ENCODE measurements at places on chromosomes 16 and 17. TPM values are rescaled to one million over a fixed set of nuclear protein-coding genes. Genes with fewer than 3 reads are reported as not detected.

- no peak for DNase-seq
These were observed 89.3 kb downstream of the SDR42E1 start for GRCh38 chr16:81921843-81922584.

- DNase-seq, result no peak
These were observed 57.3 kb downstream of the COG7 start for GRCh38 chr16:23395732-23396131.

DNA sequence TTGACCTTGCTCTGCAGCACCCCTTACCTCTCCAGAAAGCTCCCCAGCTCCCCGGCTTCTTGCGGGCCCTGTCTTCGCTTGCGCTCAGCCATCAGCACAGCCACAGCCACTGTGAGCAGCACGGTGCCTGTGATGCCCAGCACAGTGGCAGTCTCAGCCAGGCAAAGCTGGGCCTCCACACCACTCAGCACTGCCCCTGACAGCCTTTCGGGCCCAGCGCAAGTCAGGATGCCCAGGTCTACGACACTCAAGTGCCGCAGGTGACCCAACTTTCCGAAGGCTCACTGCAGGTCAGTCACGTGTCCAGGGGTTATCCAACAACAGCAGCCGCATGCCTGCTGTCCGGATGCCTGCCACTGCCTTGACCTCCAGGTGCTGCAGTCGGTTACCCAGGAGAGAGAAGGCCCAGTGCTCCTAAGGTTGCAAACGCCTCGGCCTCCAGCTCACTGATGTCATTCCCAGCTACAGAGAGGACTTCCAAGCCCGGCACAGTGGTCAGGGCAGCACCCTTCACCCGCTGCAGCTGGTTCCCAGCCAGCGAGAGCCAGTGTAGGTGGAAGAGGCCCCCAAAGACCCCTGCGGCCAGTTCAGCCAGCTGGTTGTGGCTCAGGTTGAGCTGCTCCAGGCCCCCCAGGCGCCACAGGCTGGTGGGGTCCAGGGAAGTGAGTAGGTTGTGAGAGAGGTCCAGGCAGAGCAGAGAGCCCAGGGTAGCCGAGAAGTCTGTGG lies 8.9 kb upstream of the TMEM101 start:
- no peak for DNase-seq

Gene ZNF469
- 0.67 TPM for total RNA-seq

- no peak for DNase-seq
These were observed 36.3 kb upstream of the PABPN1L start for GRCh38 chr16:88902744-88903143.

DNA sequence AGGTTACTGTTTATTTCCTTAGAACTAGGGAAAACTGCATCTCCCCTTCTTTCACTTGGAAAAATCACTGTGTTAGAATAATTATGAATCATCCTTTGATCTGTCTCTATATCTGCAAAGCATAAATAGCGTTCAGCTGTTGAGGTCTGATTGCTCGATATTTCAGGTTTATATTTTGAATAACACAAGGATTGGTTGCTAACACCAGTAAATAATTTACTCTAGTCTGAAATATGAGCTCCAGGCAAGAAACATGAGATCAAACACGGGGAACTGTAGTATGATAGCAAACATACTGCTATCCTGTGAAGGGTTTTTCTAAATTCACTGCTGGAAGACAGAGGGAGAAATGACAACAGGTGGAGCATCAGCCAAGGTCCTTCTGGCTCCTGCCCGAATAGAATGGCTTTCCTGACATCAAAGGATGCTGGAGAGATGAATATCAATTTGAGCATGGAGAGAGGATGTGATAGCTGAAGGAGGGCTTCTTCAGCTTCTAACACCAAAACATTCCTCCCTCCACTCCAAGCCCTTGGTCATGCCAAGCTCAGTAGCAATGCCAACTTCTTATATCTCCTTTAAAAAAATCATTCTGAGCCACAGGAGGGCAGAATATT lies 450.3 kb downstream of the SHISA9 start:
- DNase-seq, result no peak

GRCh38 chr17:39178536-39178935 lies 12.6 kb upstream of the ARL5C start:
- no peak for DNase-seq

Gene HOXB3
- total RNA-seq, result 3.8 TPM

Gene C16orf92
- not detected for total RNA-seq

DNA sequence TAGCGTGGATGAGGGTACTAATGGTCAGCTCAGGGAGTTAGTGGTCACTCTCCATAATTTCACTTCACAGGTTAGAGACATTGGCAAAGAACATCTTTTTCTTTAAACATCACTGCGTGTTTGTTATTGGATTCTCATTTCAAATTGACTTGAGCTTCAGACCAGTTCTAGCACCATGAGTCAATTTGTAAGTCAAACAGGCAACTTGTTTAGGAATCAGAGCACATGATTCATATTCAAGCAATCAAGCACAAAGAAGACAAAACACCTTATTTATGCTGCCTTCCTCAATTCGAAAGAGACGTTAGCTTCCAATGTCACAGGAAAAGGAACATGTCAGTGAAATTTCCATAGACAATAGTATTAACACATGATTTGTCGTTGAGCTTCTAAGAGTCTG lies 62.3 kb downstream of the HS3ST3A1 start:
- no peak for DNase-seq

Gene PHOSPHO1
- not detected for total RNA-seq

- no peak for DNase-seq
These were observed 327.4 kb upstream of the CCL2 start for GRCh38 chr17:33927732-33928133.

Gene CD300LF
- total RNA-seq, result not detected

GRCh38 chr17:66165537-66166123 lies 26.3 kb downstream of the CEP112 start:
- DNase-seq, result no peak

Gene RAC3
- total RNA-seq, result 15.4 TPM

Gene CES3
- total RNA-seq, result 10.6 TPM

Gene CACNG4
- total RNA-seq, result not detected

DNA sequence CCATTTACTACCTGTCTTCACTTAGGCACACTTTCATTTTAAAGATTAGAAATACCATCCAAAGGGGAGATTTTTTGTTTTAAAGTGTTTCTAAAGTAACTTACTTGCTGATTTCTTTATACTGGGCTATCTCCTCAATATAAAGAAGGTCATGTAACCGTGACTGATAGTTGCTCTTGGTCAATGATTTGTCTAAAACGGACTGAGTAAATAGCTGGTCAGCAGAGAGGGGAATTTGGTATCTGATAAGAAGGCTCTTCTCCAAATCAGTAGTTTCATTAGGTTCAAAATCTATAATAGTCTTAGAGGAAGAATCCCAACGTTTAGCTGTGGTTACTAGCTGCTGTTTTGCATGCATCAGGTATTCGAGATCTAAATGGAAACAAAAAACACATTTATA lies 66.4 kb downstream of the HELZ start:
- DNase-seq, result no peak

Gene SEC14L1
- total RNA-seq, result 92.2 TPM

Gene TMEM220
- 0.21 TPM for total RNA-seq

Gene TMUB2
- total RNA-seq, result 20.4 TPM

GRCh38 chr17:76125391-76125675 lies 15.7 kb downstream of the FOXJ1 start:
- DNase-seq, result no peak

DNA sequence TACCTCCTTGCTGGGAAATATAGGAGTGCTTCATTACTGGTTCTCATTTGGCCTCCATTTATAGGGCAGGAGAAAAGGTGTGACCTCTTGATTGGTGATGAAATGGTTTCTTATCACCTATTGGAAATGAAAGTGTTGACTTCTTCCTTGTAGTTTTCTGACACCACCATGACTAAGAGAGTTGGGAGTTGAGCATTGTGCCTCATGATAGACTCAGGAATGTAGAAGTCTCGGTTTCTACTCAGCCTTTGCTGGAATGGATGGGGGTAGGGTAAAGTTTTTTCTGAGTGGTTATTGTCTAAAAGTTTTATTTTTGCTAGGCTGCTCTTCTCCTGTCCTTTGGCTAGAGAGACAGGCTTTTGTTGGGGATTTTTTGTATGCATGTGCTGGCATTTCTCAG lies 117.4 kb downstream of the PHKB start:
- no peak for DNase-seq

- peak; percentile 20 for DNase-seq
These were observed 32.4 kb downstream of the DCAKD start for GRCh38 chr17:45018848-45019711.

Gene XAF1
- 18.6 TPM for total RNA-seq

Gene ZFP3
- 1.9 TPM for total RNA-seq

- no peak for DNase-seq
These were observed 270.7 kb upstream of the SOX9 start for GRCh38 chr17:71849783-71850768.

GRCh38 chr17:58328195-58329034 lies at the start of gene TSPOAP1:
TSS of gene TSPOAP1 (minus strand) at chr17:58328795. CDS start at chr17:58327920, 875 bp downstream.
- peak; percentile 82 for DNase-seq

GRCh38 chr17:9261081-9262012 lies 240.0 kb downstream of the NTN1 start:
- DNase-seq, result no peak

Gene TBC1D16
- total RNA-seq, result 2.0 TPM
